ENCODE measurements at places on chromosomes 13 and 19.

- DNase-seq, result no peak
Observed at GRCh38 chr13:44068737-44069136, 189.0 kb downstream of the LACC1 start.

DNA sequence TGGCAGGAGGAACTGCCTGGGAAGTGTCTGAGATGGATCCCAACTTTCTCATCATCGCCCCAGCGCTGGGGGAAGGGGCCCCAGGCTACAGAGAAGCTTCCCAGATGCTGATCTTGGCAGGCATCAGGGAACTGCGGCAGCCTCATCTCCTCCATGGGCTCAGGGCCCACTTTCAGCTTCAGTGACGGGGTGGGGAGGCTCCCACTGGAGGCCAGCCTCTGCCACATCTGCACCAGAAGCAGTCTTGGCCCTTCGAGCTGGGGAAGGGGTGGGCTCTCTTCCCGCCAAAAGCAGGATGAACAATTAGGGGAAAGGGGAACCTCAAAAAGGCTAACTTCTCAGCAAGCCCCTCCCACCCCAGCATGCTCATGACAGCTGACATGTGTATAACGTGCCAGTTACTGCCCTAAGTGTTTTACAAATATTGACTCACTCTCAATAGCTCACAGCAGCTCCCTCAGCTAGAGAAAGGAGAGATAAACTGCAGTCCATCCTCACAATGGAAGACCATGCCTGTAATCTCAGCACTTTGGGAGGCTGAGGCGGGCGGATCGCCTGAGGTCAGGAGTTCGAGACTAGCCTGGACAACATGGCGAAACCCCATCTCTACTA lies 7.1 kb upstream of the S1PR2 start:
- DNase-seq, result no peak

- no peak for DNase-seq
Observed at GRCh38 chr19:55092423-55093318, 17.0 kb downstream of the EPS8L1 start.

DNA sequence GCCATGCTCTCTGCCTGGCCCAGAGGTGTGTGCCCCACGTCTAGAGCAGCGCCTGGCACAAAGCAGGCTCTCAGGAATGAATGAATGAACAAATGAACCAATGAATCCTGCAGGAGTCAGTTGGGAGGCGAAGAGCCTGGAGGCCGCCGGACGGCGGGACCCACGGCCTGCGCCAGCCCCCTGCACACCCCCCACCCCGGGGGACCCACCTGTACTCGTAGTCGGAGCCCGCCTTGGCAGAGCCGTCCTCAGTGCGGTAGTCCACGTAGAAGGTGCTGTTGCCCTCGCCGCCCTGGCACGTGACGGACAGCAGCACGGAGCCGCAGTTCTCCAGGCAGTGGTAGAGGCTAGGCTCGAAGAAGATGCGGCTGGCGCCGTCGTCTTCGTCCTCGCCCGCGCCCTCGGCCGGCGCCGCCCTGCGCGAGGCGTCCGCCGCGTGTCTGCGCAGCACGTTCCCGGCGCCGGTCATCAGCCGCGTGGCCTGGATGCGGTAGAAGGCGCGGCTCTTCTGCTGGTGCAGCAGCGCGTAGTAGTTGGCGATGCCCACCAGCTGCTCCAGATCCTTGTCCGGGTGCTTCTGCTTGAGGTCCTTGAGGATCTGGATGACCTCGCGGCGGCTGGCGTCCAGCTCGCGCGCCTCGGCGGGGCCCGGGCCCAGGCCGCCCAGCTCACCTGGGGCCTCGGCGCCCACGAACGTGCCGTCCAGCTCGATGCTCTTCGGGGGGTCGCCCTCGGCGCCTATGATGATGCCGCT lies 14.8 kb downstream of the SLC8A2 start:
- DNase-seq, result no peak

GRCh38 chr19:48907671-48908070 lies 7.6 kb downstream of the NUCB1 start:
- DNase-seq, result no peak

DNA sequence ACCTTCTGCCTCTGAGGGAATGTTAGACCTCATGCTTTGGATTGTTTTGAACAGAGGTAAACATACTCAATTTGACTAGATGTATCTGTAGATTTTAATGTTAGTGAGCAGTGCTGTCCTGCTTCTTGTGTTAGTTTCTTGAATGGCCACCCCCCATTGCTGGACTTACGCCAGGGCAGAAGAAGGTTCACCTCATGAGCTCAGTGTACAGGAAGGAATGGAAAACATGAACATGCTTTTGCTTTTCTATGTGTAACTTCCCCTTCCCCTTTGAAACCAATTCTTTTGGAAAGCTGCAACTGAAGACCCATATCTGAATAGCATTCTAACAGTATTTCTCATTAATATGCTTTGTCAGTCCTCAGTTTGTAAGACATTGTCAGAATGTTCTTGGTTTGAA lies 32.3 kb downstream of the WASF3 start:
- no peak for DNase-seq

DNA sequence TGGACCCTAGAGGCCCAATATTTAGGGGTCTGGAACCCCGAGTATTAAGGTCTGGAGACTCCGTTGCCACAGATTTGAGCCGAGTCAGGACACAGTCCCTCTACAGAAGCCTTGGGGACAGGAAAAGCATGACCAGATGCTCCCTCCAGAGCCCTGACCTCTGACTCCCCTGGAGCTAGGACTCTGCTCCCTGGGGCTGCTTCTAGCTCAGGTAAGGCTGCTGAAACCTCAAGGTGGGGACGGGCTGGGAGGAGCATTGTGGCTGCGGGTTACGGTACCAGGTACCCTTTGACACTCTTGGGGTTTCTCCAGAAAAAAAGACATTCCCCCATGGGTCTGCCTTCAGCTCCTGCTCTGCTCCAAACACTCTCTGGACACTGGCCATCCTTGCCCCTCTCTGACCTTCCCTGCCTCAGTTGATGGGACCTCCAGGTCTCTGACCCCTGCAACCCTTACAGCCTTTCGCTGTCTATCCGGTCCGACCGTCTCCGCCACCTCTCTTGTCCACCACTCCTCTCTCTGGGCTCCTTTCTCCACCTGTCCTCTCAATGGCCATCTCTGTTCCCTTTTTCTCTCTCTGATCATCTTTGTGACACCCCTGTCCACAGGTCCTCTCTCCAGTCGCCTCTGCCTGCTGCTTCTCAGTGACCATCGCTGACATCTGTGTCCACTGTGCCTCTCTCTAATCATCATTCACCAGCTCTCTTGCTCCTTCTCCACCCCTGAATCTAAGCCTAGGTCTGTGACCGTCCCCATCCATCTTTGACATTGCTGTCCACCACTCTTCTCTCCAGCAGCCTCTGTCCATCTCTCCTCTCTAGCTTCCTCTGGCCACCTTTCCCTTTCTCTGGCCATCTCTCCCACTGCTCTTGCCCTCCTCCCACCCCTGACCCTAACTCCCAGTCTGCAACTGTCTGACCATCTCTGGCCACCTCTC lies 1.4 kb downstream of the LRFN3 start:
- no peak for DNase-seq

- DNase-seq, result no peak
Observed at GRCh38 chr13:93201992-93202558, 24.5 kb upstream of the GPC6 start.

GRCh38 chr13:84500016-84500415 lies 617.7 kb upstream of the SLITRK1 start:
- DNase-seq, result no peak

DNA sequence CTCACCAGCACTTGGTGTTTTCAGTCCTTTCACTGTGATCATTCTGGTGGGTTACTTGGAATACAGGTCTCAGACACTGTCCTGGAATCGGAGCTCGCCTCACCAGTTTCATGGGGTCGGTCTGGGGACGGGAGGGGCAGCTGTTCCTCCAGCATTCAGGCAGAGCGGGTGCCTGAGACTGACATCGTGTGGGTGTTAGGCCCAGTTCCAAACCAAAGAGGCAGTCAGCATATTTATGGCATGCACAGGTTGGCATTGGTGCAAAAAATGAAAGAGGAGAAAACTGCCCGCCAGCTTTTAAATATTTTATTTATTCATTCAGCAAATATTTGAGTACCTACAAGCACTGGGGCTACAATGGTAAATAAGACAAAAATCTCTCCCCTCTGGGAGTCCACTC lies 20.1 kb downstream of the PLEKHF1 start:
- no peak for DNase-seq

- DNase-seq, result no peak
Observed at GRCh38 chr19:45103508-45104319, 10.7 kb downstream of the PPP1R37 start.

GRCh38 chr19:897442-898039 lies 4.3 kb downstream of the RNU6-9 start:
- no peak for DNase-seq

GRCh38 chr19:743168-743687 lies 7.7 kb upstream of the MISP start:
- DNase-seq, result no peak

- DNase-seq, result no peak
Observed at GRCh38 chr19:580274-580835, 8.0 kb downstream of the BSG start.

DNA sequence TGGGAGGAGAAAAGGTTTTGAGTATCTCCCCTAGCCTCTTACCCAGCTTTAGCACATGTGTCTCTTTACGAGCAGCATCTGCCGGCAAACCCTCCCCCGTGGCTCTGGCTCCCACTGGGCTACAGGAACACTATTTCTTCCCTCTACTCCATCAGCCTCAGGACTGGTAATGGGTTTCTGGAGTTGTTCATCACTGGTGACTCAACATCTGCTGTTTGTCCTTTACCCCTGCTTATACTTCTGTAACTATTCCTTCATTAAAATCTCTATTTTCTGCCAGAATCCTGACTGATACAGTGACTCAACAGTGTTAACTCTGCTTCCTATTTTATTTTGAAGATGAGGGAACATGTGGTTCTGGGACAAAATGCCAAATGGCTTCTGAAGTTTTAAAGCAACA lies 437.3 kb upstream of the HTR2A start:
- no peak for DNase-seq

DNA sequence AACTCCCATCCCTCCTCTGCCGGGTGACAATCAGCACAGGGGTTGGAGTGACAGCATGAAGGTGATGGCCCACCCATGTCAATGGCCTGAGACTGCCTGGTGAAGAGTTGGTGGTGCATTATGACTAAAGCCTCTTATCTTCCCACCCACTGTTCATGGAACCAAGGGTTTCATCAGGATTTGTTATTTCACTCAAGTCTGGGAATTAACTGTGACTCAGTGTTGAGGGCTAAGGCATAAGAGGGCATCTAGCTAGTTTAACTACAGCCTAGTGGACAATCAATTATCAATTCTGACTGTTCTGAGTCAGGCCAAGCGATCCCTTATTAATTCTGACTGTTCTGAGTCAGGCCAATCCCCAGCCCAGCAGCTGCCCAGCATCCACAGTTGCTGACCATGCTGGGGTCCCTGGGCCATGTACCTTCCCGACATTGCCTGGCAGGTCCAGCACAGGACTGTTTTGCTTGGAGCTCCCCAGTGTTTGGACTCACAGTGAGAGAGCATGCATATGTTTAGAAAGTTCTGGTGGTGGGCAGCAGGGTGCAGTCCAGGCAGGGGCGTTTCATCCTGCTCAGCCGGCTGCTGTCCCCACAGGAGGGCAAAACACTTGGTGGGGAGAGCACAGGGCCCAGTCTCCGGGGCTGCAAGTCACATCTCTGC lies 65.5 kb downstream of the RASL11A start:
- no peak for DNase-seq

- DNase-seq, result no peak
Observed at GRCh38 chr19:55544776-55545439, 435 bp downstream of the SBK3 start.

- no peak for DNase-seq
Observed at GRCh38 chr13:77952276-77952675, 33.6 kb upstream of the EDNRB start.

DNA sequence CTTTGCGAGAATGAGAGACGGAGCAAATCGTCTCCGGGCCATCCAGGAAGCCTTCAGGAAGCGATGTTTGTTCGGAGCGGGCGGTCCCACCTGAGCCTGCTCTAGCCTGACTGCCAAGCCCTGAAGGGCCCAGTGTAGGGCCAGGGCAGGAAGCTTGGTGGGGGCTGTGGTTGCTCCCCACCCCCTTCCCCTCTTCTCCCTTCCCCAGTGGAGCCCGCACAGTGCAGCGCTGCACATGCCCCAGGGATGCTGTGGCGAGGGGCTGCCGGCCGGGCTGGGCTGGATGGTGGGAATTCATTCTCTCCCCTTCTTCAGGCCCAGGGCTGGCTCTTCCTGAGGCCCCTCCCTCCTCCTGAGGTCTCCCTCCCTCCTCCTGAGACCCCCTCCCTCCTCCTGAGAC lies 7.1 kb upstream of the GRTP1 start:
- no peak for DNase-seq

DNA sequence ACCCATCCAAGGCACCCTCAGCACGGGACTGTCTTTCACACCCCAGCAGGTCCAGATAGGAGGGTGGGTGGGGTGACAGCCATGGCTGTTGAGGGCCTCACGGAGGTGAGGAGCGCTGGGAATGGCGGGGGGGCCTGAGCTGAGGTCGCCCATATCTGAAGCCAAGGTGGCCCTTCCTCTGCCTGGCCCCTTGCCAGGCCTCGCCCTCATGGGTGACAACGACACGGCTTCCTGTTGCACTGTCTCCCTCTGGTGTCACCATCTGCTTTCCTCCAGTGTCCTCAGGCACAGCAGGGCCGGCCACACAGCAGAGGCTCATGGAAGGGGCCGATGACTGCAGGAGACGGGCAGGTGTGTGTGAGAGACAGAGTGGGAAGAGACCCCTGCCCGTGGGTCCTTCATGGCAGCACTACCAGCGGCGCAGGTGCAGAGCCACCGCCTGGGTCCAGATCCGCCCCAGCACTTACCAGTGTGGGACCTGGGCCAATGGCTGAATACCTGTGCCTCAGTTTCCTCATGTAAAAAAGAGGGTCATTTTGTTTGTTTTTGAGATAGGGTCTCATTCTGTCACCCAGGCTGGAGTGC lies 8.1 kb upstream of the NKPD1 start:
- no peak for DNase-seq

DNA sequence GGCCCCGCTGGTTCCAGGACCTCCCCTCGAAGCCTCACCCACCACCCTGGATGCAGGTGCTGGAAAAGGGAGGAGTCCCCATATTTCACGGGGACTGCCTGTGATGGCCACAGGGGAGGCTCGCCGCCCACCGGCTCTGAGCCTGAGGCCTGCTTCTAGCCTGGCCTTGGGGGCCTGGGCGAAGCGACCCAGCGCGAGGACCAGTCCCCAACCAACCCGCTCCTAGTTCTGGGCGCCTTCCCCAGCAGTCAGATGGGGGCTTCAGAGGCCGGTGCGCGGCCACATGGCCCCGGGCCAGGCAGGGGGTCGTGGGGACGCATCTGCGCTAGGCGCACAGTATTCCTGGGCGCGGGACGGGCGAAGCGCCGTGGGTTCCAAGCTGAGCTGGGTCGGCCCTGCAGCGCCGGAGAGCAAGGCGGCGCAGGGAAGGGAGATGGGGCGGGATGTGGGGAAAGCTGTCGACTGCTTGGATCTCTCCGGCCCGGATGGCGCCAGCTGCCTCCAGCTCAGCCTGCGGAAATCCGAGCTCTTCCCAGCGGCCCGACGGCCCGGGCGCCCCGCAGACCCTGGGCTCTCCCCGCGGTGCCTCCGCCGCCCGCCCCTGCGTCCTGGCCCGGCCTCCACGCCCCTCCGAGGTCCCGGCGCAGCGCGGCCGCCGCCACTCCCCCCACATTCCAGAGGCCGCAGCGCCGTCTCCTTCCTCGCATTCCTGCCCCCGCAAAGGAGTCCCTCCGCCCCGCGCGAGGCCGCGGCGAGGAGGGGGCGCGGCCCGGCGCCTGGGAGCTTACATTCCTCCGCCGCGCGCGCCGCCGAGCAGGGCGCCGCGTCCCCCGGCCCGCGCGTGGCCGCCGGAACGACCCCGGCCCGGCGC lies at the start of gene WTIP:
TSS of gene WTIP (plus strand) at position 788 of the 871 bp plus-strand sequence. CDS start 217 bp downstream, outside the sequence.
- DNase-seq, result no peak

GRCh38 chr19:3604987-3605343 lies 1.7 kb downstream of the TBXA2R start:
- no peak for DNase-seq

GRCh38 chr19:44795398-44795987 lies 13.4 kb upstream of the BCAM start:
- DNase-seq, result no peak
